ENCODE measurements at places on chromosomes 3 and 15.

DNA sequence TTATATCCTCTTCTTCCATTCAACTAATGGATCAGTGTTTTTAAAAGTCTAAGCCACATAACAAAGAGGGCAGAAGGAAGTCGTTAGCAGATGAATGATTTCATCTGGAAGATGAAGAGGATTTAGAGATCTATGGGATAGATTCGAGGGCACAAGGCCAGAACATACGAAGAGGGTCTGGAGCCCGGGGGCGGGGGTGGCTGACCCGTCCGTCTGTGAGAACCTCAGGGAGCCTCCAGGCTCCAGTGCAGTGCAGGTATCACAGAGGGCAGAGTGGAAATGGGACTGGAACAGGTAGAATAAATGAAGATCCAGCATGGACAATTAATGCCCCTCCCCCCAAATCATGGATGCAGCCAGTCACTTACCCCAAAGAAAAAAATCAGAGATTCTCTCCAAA is 1.5 kb upstream of the GOLGA8B start:
- no peak for DNase-seq

DNA sequence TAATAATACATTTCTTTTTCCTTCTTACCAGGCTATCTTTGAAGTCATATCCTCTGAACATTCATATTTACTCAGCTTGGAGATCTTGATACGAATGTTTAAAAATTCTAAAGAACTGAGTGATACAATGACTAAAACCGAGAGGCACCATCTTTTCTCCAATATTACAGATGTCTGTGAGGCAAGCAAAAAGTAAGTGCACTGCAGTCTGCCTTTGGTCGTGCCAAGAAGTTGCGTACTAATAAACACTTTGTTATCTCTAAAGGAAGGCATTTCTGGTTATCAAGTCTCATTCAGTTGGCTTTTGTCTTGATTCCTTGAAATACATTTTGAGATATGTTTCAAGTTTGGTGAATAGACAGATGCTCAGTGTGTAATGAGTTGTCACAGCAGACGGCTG is 31.6 kb downstream of the ARHGEF26 start:
- no peak for DNase-seq

DNA sequence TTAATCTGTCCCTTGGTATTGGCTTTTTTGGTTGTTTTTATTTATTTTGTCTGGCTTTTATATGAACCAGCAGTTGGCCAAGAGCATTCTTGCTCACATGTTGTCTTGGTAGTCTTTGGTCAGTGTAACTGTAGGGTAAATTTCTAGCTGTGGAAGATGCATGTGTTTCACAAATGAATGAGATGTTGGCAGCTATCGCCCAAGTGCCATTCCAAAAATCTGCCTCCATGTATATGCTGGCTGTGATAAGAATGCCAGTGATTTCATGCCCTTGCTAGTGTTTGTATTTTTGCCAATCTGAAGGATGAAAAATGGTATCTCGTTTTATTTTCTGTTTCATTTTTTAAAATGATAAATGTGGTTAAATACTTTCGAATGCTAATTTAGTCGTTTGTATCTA is 50.1 kb downstream of the TLNRD1 start:
- DNase-seq: no peak

DNA sequence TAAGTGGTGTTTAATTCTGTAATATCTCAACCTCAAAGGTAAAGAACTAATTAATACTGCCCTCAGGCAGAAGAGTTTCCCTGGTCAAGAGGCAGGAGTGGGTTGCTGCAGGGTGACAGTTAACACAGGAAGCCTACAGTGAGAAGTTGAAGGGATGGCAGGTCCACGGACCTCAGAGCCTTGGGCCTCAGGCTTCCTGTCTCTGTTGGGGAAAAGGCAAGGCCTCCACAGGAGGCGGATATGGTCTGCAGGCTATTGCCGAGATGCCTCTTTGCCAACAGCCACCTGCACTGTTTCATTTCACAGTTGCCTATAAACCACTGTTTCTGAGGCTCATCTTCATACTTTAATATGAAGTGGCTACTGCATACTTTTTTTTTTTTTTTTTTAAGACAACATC is 33.3 kb upstream of the RPN1 start:
- no peak for DNase-seq

DNA sequence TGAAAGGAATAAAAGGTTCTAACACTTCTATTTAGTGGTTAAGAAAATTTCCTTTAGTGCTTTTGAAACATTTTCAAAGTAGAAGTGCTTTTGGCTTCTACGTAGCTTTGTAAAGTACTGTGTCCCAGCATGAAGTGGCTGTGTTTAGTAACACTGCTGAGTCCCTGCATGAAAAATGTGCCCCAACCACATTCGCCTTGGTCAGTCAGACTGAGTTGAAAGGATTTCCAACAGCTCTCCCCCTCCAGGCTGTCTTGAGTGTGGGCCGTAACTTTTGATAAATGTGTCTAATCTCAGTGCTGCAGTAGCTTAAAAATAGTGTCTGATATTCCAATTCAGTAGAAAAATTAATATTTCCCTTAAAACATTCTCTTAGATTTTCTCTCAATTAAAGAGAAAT is 115.0 kb downstream of the NR1D2 start:
- DNase-seq: no peak

GRCh38 chr3:46656778-46657556 is 36.5 kb downstream of the ALS2CL start:
- no peak for DNase-seq

GRCh38 chr15:37096558-37097143 is 3.7 kb downstream of the MEIS2 start:
- no peak for DNase-seq

- no peak for DNase-seq
Measured at GRCh38 chr15:50261981-50262380, 3.5 kb downstream of the HDC start.

DNA sequence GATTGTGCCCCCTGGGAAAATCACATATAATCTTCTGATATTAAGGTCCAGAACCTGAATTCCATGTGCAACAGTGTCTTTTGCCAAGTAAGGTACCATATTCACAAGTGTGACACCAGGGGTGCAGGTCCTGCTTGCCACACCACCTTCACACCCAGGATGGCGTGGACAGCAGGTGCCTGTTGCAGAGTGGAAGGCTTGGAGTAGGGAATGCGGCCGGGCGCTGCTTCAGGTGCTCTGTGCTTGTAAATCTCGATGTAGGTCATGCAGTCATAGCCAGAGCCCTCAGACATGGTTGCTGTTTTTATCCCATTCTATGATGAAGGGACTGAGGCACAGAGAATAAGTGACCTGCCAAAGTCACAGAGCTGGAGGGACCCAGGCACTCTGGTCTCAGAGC is 34.5 kb upstream of the GABRG3 start:
- no peak for DNase-seq

DNA sequence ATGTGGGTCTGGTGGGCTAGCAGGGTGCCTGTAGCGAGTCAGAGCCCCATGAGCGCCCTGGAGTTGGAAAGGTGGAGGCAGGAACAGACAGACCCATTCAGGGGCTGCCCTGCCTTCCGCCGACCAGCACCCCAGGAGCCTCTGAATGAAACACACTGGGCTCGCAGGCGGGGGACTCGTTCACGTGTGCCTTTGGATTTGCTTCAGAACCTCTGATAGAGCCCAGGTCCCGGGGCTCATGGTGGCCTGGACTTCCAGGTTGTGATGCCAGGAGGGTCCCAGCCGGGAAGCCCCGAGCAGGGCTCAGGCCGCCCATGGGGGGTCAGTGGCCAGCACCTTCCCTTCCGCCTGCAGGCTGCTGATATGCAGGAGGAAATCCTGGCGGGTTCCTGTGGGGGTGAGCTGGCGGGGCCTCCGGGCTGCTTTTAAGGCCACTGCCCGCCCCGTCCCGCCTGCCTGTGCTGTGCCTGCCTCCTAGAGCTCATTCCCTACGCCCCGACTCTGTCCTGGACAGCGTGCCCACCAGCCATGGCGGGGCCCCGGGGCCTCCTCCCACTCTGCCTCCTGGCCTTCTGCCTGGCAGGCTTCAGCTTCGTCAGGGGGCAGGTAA is at the start of gene STAB1:
TSS of gene STAB1 (plus strand) at position 453 of the 610 bp plus-strand sequence. CDS start at position 529, 76 bp downstream.
- no peak for DNase-seq

- DNase-seq: no peak
Measured at GRCh38 chr15:89656116-89656815, 999 bp upstream of the KIF7 start.

Measured in NCI-H187 (cell line).